ENCODE measurements at places on chromosomes 1 and 21. TPM values are rescaled to one million over a fixed set of nuclear protein-coding genes. Genes with fewer than 3 reads are reported as not detected.

Gene OR14K1
- 1.3 TPM for total RNA-seq

Gene ANXA9
- total RNA-seq, result 13.0 TPM

Gene MPL
- total RNA-seq, result not detected

Gene A3GALT2
- total RNA-seq, result not detected

- no peak for DNase-seq
Observed at GRCh38 chr1:91876040-91876470, 9.9 kb downstream of the TGFBR3 start.

GRCh38 chr1:226083302-226084101 is 21.0 kb downstream of the H3-3A start:
- peak; percentile 86 for DNase-seq

- no peak for DNase-seq
Observed at GRCh38 chr1:47534436-47534835, 96.6 kb downstream of the FOXD2 start.

DNA sequence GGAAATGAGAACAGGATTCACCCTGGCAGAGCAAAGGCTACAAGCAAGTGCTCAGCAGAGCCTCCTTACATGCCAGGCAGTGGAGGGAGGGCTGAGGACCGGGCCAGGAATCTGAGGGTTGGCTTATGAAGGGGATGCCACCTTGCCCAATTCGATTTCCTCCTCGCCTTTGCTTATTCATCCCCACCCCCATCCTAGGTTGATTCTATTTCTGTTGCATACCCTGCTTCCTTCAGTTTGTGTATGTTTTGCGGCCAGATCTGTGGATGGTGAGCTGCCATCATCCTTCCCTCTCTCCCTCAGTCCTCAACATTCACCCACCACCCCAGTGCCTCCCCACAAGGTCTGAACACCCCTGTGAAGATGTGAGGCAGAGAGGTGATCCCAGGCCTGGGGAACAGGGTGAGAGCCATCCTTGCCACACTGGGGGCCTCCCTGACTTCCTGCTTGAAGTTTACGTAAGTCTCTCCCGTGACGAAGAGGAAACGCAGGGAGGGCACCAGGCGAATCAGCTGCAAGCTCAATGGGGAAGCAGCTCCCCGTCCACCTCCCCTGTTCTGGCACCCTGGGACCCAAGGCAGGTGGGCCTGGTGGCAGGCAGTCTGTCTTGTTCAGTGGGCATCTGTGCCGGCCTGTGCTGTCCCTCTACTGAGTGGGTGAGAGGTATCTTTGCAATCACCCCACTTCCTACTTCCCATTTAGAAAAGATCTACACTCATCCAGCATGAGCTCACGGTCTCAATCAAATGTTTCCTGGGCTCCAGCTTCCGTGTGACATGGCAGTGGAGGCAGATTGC is 50.6 kb upstream of the CNTN2 start:
- no peak for DNase-seq

Measured in breast epithelium (tissue), 4 donors.